ENCODE measurements at places on chromosomes 7 and 10. TPM values are rescaled to one million over a fixed set of nuclear protein-coding genes. Genes with fewer than 3 reads are reported as not detected.

Gene ZC3HAV1L
- total RNA-seq, result not detected

Gene ARHGAP19
- 5.5 TPM for total RNA-seq

DNA sequence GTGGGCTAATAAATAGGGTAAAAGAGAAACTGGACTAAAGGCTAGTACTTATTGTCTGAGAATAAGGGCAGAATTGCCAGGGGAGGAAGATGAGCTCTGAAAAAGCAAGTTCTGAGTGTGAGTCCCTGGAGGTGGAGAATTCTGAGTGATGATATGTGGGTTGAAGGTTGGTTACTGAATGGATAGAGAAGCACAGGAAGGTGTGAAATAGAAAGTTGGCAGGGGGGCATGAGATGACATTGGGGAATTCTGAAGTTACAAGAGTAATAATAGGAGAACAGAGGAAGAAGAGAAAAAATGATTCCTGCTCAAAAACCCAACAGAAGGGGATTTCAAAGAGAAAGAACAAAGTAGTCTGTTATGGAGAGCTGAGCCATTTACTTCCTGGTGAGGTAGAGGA is 76.9 kb downstream of the PRKCQ start:
- no peak for DNase-seq
- no peaks in the 10 kb centered on the region for H3K4me1 ChIP-seq
- H3K27me3 ChIP-seq, result peaks cover 16% of the 10 kb centered on the region
- no peaks in the 10 kb centered on the region for H3K36me3 ChIP-seq
- H3K27ac ChIP-seq, result no peak overlapping the region
- no peak overlapping the region for H3K4me3 ChIP-seq

Gene AKR1C2
- not detected for total RNA-seq

DNA sequence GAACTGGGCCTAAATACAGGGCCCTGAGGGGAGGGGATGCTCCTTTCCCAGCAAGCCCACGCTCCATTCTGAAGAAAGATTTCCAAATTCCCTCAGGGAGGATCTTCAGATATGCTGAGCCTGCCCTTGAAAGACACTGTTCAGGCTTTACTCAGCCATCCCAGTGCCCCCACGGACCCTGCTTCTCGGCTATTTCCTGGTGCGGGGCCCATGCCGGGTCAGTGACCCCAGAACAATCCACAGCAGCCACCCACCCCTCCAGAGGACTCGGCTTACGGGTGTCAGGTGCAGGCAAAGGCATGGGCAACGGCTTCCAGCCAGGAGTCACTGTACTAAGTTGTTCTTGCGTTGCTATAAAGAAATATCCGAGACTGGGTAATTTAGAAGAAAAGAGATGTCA is 137.1 kb downstream of the OAT start:
- no peaks in the 10 kb centered on the region for H3K27me3 ChIP-seq
- peaks cover 7% of the 10 kb centered on the region for H3K4me1 ChIP-seq

DNA sequence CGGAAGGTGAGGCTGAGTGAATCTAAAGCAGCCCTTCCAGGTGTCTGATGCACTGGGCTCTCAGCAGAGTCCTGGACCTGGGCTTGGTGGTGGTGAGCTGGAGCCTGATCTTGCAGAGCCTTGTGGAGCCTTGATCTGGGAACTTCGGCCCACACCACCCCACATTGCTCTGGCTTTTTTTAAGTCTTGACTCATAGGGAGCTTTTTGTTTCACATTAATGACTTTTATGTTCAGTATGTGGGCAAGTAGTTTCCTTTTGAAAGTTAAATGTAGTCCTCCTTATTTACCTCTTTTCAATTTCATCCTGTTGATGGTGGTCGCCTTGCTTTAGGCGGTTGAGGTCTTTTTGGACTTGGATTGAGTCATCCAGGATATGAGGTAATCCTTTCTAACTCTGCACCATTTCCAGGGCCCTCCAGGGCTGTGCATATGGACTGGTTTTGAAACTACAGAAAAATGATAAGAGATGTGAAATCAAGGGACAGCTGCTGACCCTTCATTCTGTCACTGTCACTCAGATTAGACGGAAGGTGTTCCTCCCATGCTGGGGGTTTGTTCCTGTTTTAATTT is 2.9 kb upstream of the NRAP start:
- H3K4me3 ChIP-seq, result no peak overlapping the region
- H3K4me1 ChIP-seq, result no peaks in the 10 kb centered on the region
- H3K27ac ChIP-seq, result no peak overlapping the region
- H3K27me3 ChIP-seq, result peaks cover 25% of the 10 kb centered on the region
- no peaks in the 10 kb centered on the region for H3K36me3 ChIP-seq
- no peak for DNase-seq

GRCh38 chr7:118311121-118311836 is 86.8 kb downstream of the ANKRD7 start:
- no peaks in the 10 kb centered on the region for H3K4me1 ChIP-seq
- H3K4me3 ChIP-seq, result no peak overlapping the region
- no peaks in the 10 kb centered on the region for H3K27me3 ChIP-seq

Gene DMBT1
- 0.08 TPM for total RNA-seq

Gene ZNF862
- 25.3 TPM for total RNA-seq

Gene PPP1R17
- total RNA-seq, result not detected

Gene NRCAM
- 81.8 TPM for total RNA-seq

DNA sequence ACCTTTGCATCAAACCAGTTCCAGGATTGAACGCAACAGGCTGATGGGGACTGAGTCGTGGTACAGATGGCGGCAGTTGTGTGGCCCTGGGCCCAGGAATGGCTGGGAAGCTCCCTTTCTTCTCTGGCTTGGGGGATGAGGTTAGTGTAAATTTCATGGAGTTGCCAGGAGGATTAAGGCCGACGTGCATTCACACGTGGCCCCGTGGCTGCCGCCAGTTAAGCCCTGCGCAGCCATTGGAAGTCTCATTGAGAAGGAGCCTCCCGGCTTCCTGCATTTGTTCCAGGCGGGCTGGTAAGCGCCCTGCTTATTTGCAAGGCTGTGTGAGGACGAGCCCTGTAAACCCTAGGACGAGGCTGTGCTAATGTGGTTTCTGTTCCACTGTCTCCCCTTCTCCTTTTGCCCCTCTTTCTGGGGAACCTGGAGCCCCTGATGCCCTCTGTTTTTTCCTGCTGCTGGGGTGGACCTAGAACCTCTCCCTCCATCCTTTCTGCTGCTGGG is 174.7 kb upstream of the TNRC18 start:
- no peak for DNase-seq
- H3K36me3 ChIP-seq, result peaks cover 8% of the 10 kb centered on the region
- H3K27me3 ChIP-seq, result no peaks in the 10 kb centered on the region

DNA sequence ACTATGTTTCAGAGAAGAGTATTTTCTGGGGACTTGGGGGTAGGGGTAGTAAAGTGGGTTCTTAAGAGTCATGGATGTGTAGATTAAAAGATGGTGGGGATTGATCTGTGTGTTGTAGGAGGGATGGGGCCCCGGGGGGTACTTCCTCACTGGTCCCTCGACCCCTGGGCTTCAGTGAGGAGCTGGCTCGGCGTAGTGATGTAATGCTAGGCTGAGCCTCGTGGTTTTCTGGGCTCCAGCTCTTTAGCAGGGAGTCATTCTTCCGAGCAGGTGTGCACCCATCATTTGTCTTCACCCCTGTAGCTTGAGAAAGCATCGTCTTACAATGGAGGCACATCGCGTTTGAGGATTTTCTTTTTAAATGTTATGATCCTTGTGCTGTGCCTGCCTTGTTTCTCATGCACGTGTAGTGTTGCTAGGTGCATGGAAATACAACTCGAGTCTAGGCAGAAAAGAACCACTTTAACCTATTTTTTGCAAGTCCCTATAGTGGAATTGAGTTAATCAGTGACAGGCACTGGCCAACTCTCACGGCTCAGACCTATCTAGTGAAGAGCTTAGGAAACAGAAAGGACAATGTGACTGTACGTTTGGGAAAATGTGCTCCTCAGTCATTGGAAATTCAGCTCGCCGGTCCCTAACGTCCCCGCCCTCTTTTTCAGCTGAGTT is 106.1 kb upstream of the BTBD16 start:
- H3K4me1 ChIP-seq, result peaks cover 38% of the 10 kb centered on the region
- peak overlapping the region; percentile 90 for H3K27ac ChIP-seq
- DNase-seq, result no peak

GRCh38 chr10:43194266-43194665 is 56.0 kb downstream of the CSGALNACT2 start:
- H3K4me3 ChIP-seq, result no peak overlapping the region
- H3K27ac ChIP-seq, result no peak overlapping the region
- H3K36me3 ChIP-seq, result peaks cover 3% of the 10 kb centered on the region
- no peak for DNase-seq
- no peaks in the 10 kb centered on the region for H3K27me3 ChIP-seq
- peaks cover 10% of the 10 kb centered on the region for H3K4me1 ChIP-seq

- H3K4me1 ChIP-seq, result no peaks in the 10 kb centered on the region
- H3K4me3 ChIP-seq, result no peak overlapping the region
- no peaks in the 10 kb centered on the region for H3K27me3 ChIP-seq
- DNase-seq, result no peak
- H3K36me3 ChIP-seq, result peaks cover 17% of the 10 kb centered on the region
- no peak overlapping the region for H3K27ac ChIP-seq
These were observed 138.6 kb downstream of the NRF1 start for GRCh38 chr7:129750091-129750490.

GRCh38 chr10:114719311-114719710 is 61.2 kb upstream of the ABLIM1 start:
- H3K27me3 ChIP-seq, result no peaks in the 10 kb centered on the region
- no peaks in the 10 kb centered on the region for H3K36me3 ChIP-seq
- no peak overlapping the region for H3K4me3 ChIP-seq
- no peak overlapping the region for H3K27ac ChIP-seq

GRCh38 chr7:41779918-41780317 is 77.0 kb upstream of the INHBA start:
- no peaks in the 10 kb centered on the region for H3K27me3 ChIP-seq
- H3K36me3 ChIP-seq, result no peaks in the 10 kb centered on the region
- H3K4me3 ChIP-seq, result no peak overlapping the region
- H3K27ac ChIP-seq, result peak overlapping the region; percentile 66
- no peak for DNase-seq

Gene GFRA1
- total RNA-seq, result 41.8 TPM

Gene RBP3
- not detected for total RNA-seq

GRCh38 chr10:11180228-11180627 is 162.6 kb downstream of the CELF2 start:
- no peak overlapping the region for H3K4me3 ChIP-seq
- H3K4me1 ChIP-seq, result no peaks in the 10 kb centered on the region
- H3K36me3 ChIP-seq, result peaks cover 2% of the 10 kb centered on the region
- H3K27ac ChIP-seq, result no peak overlapping the region
- H3K27me3 ChIP-seq, result no peaks in the 10 kb centered on the region

Gene PNPLA8
- 29.5 TPM for total RNA-seq

DNA sequence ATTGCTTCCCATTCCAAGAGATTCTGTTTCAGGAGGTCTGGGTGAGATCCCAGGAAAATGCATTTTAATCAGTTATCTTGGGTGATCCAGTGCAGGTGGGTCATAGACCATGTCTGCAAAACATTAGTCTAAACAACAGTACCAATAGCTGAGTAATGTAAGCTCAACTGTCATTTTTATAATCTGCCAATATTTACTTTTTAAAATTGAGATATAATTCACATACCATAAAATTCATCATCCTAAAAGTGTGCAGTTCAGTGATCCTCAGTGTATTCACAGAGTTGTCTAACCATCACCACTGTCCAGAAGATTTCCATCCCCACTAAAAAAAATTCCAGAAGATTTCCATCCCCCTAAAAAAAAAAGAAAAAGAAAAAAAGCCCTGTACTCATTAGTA is 51.0 kb downstream of the FAM204A start:
- H3K27me3 ChIP-seq, result peaks cover 23% of the 10 kb centered on the region
- no peaks in the 10 kb centered on the region for H3K36me3 ChIP-seq

DNA sequence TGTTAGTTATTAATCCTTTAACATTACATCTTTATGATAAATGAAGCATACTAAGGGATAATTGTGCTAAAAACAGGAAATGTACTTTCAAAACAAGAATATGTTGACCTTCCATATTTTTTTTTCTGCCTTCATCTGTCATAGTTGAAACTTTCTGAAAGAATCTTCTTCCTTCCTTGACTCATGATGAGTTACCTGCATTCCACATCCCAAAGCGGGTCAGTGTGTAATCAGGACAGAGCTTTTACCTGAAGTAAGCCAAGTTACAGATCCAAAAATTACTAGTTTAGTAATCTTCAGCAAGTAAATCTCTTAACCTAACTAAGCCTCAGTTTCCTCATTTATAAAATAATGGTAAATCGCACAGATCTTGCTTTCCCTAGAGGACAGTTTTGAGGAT is 13.4 kb upstream of the ARL4A start:
- H3K4me3 ChIP-seq, result no peak overlapping the region
- H3K27me3 ChIP-seq, result no peaks in the 10 kb centered on the region
- H3K27ac ChIP-seq, result no peak overlapping the region
- DNase-seq, result no peak
- peaks cover 7% of the 10 kb centered on the region for H3K4me1 ChIP-seq

GRCh38 chr7:26580711-26581110 is 283.7 kb downstream of the SKAP2 start:
- H3K4me1 ChIP-seq, result no peaks in the 10 kb centered on the region
- no peak for DNase-seq
- H3K36me3 ChIP-seq, result no peaks in the 10 kb centered on the region
- H3K27ac ChIP-seq, result no peak overlapping the region

GRCh38 chr7:136971776-136972175 is 103.3 kb downstream of the CHRM2 start:
- peaks cover 16% of the 10 kb centered on the region for H3K36me3 ChIP-seq
- peak overlapping the region; percentile 48 for H3K27ac ChIP-seq
- no peak overlapping the region for H3K4me3 ChIP-seq
- DNase-seq, result no peak

Gene IFIT1B
- total RNA-seq, result not detected

DNA sequence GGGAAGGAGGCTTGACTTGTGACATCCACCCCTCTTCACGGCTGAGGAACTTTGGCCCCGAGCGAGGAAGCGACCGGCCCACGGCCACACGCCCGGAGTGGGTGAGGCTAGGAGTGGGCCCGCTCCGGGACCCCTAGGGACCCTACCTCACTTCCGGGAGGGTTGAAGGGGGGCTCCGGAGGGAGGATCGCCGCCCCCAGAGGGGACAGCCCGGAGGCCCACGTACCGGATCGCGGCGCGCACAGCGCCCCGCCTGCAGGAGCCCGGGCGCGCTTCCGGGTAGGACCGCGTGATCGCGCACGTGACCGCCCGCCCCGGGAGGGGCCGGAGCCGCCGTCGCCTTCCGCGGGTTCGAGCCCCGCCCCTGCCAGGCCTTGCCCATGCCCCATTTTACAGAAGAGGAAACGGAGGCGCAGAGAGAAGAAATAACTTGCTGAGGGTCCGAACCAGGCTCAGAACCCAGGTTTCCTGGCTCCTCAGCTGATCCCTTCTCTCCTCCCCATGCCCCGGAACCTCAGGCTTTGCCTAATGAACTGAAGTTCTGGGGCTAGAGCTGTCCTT is at the start of gene HPS1:
Gene HPS1, minus strand, starts transcription at position 275 of the 561 bp plus-strand sequence. CDS start 3,695 bp downstream, outside the sequence.
- H3K4me1 ChIP-seq, result peaks cover 16% of the 10 kb centered on the region
- peak within 1 kb of the TSS; percentile 86 for H3K27ac ChIP-seq
- DNase-seq, result peak; percentile 93
- peaks cover 19% of the 10 kb centered on the region for H3K36me3 ChIP-seq
- H3K27me3 ChIP-seq, result peaks cover 13% of the 10 kb centered on the region
- H3K4me3 ChIP-seq, result peak within 1 kb of the TSS; percentile 79

- H3K27me3 ChIP-seq, result no peaks in the 10 kb centered on the region
- H3K4me1 ChIP-seq, result peaks cover 37% of the 10 kb centered on the region
- H3K36me3 ChIP-seq, result peaks cover 6% of the 10 kb centered on the region
- no peak overlapping the region for H3K4me3 ChIP-seq
- DNase-seq, result no peak
These were observed 7.7 kb downstream of the PTN start for GRCh38 chr7:137335814-137336213.

Gene LIPJ
- not detected for total RNA-seq

Gene PILRA
- 2.5 TPM for total RNA-seq

Data from osteocyte (in vitro differentiated cells).